ENCODE measurements at places on chromosomes 2 and 18.

GRCh38 chr18:8741532-8741931, 36.2 kb downstream of the MTCL1 start:
- DNase-seq = no peak

- DNase-seq = no peak
Measured at GRCh38 chr2:239283961-239284795, 116.6 kb downstream of the HDAC4 start.

- DNase-seq = no peak
Measured at GRCh38 chr2:120797421-120798221, 62.0 kb downstream of the GLI2 start.

DNA sequence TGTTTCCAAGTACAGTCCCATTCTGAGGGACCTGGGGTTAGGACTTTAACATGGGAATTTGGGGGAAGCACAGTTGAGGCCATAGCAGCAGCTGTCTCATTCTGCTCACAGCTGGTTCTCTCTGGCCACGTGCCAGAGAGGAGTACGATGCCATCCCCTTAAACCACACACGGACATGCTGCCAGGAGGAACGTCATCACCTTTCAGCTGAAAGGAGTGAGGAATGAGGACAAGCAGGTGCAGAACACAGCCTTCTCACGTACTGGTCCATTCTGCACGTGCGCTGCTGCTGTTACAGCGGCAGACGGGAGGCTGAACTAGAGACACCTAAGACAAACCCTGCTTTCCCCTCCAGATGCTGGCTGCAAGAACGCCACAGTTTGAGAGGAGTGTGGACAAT, 33.5 kb downstream of the ODC1 start:
- no peak for DNase-seq

GRCh38 chr2:74496997-74497776, 2.2 kb downstream of the LBX2 start:
- DNase-seq = no peak

GRCh38 chr2:2649109-2650072, 318.3 kb upstream of the MYT1L start:
- DNase-seq = no peak

GRCh38 chr2:42350434-42351063, 10.5 kb downstream of the COX7A2L start:
- DNase-seq = no peak

GRCh38 chr2:62215306-62216064, 19.6 kb downstream of the B3GNT2 start:
- no peak for DNase-seq

- DNase-seq = no peak
Measured at GRCh38 chr2:234913208-234913626, 38.6 kb upstream of the SH3BP4 start.

DNA sequence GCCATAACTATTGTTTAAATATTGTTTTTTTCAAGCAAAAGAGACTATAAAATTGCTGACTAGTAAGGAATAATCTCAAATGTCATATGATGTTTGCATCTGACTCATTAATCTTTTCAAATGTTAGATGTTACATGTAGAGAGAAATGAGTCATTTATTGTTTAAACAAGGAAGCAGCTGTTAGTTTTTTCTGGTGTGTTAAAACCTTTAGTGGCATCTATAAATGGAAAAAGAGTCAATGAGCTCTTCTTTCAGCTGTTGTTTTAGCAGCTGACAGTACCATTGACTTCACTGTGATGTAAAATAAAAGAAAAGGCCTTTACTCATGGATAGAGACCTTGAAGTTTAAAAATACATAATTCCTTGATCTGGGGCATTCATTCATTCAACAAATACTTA, 1.8 kb upstream of the KLHL41 start:
- DNase-seq = no peak

DNA sequence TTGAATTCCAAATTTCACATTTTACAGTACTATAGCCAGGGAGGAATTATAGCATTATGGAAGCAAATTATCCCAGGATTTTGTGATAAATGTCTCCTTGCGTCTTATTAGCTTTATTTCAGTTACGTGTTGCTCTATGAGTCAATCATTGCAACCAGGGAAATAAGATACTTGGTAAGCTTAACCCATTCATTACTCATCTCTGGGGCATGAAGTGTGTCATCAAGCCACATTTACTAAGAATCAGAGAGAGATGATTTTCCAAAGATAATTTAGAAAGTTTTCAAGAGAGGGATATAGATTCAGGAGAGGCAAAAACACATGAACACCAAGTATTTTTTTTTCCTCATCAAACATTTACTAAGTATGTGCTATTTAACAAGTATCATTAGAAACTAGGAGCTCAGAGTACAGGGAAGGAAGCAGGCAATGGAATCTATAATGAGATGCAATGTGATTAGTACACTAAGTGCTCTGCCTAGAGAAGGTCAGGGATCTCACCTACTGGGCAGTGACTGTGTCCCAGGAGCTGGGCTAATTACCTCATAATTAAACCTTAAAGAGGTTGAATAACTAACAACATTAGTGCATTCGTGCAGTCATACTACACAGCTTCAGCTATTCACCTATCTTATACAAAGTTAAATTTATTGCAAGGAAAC, 217.8 kb upstream of the NXPH2 start:
- no peak for DNase-seq

GRCh38 chr2:195730912-195731311, 73.9 kb downstream of the SLC39A10 start:
- DNase-seq = no peak

DNA sequence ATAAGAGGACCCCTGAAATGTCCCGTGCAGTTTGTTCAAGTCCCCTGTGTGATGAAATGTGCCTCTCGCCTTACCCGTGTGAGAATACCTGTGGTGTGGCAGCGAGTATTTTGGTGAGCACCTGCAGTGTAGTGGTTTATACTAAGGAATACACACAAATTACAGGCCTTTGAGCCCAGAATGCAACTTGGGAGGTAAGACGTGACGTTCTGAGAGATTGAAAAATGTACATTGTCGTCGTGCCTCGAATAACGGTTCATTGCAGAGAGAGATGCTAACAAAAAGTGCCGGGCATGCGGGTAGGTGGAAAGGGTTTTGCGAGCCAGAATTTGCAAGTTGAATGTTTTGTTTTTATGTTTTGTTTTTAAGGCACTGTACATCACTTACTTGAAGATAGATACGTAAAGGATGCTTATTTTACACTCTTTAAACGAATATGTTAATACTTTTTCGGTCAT, 867 bp downstream of the RBBP8 start:
- no peak for DNase-seq

DNA sequence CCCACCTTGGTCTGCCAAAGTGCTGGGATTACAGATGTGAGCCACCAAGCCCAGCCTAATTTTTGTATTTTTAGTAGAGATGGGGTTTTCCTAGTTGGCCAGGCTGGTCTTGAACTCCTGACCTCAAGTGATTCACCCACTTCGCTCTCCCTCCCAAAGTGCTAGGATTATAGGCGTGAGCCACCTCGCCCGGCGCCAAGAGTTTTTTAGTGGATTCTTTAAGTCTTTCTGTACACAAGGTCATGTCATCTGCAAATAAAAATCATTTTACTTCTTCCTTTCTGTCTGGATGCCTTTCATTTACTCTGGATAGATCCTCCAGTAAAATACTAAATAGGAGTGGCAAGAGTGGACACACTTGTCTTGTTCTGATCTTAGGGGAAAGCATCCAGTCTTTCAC, 61.7 kb downstream of the KCMF1 start:
- DNase-seq = no peak

- no peak for DNase-seq
Measured at GRCh38 chr2:239278941-239279365, 121.9 kb downstream of the HDAC4 start.
